Thymus (tissue), 14 donors: ENCODE measurements at places on chromosomes 6 and 20. TPM values are rescaled to one million over a fixed set of nuclear protein-coding genes. Genes with fewer than 3 reads are reported as not detected.

DNA sequence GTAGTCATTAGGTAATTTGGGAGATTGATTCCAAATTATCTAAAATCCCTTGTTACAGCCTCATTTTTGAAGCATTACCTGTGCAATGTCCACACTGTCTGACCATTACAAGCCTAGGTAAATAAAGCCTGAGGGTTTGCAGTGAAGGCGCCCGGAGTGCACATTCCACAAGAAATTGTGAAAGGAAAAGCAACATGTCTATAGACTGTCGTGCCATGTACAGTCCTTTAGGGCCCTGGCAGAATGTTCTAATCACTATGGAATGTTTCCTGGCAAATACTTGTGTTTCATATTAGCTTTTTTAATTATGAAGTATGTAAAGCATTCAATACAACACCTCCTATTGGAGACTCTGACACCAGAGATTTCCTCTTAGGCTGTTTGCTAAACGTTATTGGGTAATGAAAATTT lies 28.9 kb downstream of the PREP start:
- peaks cover 9% of the 10 kb centered on the region for H3K36me3 ChIP-seq
- no peak for DNase-seq
- H3K4me1 ChIP-seq: no peaks in the 10 kb centered on the region
- no peak overlapping the region for H3K4me3 ChIP-seq

The CASS4 gene
- 3.7 TPM for polyA plus RNA-seq

The CLPSL1 gene
- polyA plus RNA-seq: 0.14 TPM

GRCh38 chr6:53539561-53539960 lies 5.3 kb downstream of the GCLC start:
- no peak for DNase-seq
- no peak overlapping the region for H3K4me3 ChIP-seq
- no peaks in the 10 kb centered on the region for H3K36me3 ChIP-seq
- H3K27me3 ChIP-seq: no peaks in the 10 kb centered on the region

The BPI gene
- 0.57 TPM for polyA plus RNA-seq

The SYNDIG1 gene
- polyA plus RNA-seq: 0.41 TPM

The UNC93A gene
- 2.8 TPM for polyA plus RNA-seq

The FGD2 gene
- 22.1 TPM for polyA plus RNA-seq

DNA sequence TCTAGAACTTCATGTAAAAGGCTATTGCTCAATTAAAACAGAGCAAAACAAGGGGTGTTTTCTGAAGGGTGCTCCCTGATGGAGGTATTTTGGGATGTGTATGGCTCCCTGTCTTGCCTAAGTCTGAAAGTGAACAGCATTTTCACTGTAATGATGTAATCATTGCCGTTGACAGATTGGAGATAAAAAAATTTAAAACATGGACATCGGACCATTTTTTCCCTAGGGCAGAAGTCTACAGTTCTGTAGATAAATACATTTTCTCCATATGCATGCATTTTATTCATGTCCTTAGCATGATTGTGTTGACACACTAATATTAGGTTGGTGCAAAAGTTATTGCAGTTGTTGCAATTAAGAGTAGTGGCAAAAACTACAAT lies 85.1 kb upstream of the ATXN1 start:
- H3K27ac ChIP-seq: no peak overlapping the region
- H3K4me3 ChIP-seq: no peak overlapping the region

The TPX2 gene
- polyA plus RNA-seq: 8.2 TPM

The IPCEF1 gene
- polyA plus RNA-seq: 6.5 TPM
